NCI-H1417 treated with DMSO at 0.1 percent for 48 hours (cell line): ENCODE measurements at places on chromosomes 12 and 14.

DNA sequence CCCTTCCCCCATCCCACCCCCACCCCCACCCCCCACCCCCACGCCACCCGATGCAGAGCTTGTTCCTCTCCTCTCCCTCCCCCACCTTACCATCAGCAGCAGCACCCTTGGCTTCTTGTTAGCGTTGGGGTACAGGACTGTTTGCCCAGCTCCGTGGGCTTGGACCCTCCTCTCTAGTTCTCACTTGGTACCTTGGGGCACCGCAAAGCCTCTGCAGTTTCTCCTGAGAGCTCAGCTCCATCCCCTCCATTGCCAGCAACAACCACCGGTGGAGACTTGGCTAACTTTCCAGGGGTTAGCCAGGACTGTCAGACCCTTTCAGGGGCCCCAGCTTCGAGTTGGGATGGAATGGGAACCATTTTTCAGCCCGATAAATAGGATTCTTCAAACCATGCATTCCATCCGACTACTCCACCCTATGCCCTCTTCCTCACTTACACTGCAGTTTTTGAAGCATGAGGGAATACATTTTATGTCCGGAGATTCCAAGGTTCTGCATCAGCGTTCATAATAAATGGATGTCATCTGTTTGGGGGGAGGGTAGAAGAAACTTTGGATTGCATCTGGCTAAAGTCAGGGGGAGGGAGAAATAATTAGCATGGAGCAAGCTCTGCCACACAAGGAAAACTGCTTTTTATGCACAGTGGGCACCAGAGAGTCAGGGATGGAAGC lies 1.1 kb downstream of the SCN8A start:
- no peak for DNase-seq

GRCh38 chr12:38886064-38886463 lies 19.3 kb downstream of the CPNE8 start:
- DNase-seq: no peak

DNA sequence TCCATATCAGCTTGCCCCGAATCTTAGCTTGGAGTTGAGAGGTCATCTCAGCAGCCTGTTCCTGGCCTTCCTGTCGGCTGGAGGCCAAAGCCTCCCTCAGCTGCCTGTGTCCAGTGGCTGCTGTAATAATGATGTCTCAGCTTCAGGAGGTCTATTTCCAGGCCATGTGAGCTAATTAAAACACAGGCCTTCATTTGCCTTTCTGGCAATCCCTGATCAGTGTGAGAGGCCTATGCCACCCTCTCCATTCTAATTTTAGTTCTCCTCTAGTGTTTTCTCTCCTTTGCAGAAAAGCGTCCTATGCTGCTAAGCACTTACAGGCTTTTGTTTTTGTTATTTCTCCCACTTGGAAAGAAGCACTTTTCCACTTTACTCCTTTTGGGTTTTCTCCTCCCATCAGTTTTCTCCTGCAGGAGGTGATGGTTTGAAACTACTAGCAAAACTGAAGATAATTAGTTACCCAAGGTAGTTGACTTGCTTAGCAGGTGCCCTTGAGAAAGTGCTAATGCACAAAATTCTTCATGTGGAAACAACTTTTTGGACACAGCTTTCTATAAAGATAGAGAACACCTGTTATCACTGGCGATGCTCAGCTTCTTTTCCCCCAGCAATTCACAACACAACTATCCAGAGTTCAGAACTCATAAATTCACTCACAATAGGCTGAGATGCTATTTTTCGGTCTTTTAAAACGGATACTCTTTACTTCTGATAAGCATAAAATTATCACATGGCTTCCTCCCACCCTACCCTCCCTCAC lies 255.3 kb upstream of the GARIN6 start:
- DNase-seq: no peak

DNA sequence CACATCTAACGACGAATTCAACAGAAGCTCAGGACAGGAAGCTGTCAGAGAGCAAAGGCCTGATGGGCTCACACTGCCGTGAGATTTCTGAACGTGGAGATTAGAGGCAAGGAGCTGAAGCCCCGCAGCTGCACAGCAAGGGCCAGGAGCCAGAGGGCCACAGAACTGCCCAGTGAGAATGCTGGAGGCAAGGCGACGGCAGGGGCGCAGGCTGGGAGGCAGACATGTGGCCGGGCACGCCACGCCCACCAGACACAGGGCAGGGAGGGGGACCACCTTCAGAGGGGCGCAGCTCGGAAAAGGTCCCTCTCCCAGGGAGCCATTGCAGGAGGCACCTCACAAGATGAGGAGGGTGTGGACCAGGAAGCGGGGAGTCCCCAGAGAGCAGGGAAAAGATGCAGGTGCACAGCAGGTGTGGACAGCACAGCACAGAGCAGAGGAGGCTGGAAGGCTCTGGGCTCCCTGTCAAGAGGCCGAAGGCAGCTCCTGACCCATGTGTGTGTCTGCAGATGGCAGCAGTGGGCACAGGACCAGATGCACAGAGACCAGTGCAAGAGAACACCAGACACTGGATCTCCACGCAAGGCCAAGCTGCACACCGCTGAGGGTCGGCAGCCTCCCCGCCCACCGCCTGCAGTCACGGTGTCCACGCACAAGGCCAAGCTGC lies 23.0 kb downstream of the BTBD6 start:
- no peak for DNase-seq

DNA sequence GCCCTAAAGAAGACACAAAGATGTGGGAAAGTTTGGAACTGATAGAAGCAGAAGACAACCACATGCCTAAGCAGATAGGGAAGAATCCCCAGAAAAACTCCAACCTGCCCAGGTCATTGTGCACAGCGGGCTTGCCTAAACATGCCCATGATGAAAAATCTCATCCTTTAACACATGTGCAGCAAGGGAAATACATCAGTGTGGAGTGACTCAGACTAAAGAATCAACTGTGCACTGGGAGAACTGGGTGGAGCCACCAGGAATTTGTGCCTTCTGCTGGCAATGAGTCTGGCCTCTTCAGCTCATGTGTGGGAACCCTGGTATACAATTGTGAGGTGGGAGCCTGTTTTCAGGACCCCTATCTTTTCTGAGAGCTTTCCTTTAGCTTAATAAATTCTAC lies 398.5 kb downstream of the FSCB start:
- no peak for DNase-seq

GRCh38 chr14:50139192-50139591 lies 22.8 kb upstream of the VCPKMT start:
- no peak for DNase-seq

- DNase-seq: no peak
These were observed 97.5 kb downstream of the LRRC74A start for GRCh38 chr14:76923431-76924370.

DNA sequence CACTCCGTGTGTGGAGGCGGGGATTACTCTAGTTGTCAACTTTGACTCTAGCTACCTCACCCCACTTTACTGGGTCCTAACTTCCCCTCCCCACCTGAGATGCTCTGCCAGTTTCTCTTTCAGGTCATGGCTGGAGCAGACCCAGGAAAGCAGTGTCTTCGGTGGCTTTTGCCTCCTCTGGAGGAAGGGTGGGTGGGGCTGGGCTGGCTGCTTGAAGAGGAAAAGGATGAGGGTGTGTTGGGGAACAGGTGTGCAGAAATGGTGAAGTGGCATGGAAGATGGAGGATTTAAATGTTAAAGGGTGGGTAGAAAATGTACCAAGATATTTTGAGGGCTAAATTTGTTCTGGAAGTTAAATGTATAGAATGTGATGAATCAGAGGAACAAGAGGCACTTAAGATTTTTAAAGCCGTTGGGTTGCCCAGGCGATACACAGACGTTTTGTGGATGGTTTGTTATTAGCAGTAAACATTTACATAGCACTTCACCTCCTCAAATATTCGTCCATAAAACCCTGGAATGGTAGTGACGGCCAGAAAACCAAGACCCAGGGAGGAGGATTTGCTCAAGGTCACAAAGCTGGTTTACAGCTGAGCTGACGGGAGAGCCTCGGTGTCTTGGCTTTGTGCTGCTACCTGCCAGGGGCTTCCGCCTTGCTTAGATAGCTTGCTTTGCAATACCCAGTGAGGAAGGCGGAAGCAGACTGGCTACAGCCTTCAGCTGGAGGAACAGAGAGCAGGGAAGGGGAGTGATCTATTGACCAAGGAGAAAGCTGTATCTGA lies 72.2 kb upstream of the PRMT8 start:
- DNase-seq: no peak
